ENCODE measurements at places on chromosomes 11 and 22. TPM values are rescaled to one million over a fixed set of nuclear protein-coding genes. Genes with fewer than 3 reads are reported as not detected.

GRCh38 chr11:34243600-34244464 is 114.0 kb downstream of the ABTB2 start:
- no peak for DNase-seq

DNA sequence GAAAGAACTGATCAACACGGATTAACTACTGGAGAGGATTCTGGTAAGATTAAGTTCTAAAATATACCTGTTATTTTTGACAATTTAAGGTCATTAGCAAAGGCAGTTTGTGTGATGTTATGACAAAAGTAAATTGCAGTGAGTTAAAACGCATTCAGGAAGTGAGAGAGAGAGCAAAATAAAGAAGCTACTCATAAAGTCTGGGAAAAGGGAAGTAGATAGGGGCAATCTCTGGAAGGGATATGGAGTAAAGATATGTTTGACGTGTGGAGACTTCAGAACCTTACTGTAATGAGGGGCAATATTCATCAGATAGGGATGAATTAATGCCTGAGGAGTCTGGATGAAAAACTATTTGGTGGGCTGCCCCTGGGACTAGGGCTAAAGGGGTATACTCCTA is 16.8 kb downstream of the OR56B4 start:
- DNase-seq: no peak

- peak; percentile 70 for DNase-seq
These were observed at the start of gene GRIA4 for GRCh38 chr11:105609832-105610781. Gene GRIA4, plus strand, starts transcription at chr11:105610073. Its CDS starts 925 bp downstream, at chr11:105610998.

DNA sequence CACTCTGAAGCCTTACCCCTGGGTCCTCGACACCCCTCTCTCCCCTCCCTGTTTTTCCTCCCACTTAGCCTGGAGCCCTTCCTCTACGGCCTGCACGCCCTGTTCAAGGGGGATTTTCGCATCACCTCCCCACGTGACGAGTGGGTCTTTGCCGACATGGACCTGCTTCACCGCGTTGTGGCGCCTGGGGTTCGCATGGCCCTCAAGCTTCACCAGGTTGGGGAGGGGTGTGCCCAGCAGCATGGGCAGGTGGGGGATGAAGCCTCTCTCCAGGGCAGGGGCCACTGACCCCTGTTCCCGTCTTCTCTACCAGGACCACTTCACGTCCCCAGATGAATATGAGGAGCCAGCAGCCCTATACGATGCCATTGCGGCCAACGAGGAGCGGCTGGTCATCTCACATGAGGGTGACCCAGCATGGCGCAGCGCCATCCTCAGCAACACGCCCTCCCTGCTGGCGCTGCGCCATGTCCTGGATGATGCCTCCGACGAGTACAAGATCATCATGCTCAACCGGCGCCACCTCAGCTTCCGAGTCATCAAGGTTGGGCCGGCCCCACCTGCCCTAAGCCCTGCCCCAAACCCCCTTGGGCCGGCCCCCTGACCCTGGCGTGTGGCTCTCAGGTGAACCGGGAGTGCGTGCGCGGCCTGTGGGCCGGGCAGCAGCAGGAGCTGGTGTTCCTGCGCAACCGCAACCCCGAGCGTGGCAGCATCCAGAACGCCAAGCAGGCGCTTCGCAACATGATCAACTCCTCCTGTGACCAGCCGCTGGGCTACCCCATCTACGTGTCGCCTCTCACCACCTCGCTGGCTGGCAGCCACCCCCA is 2.8 kb upstream of the SIPA1 start:
- DNase-seq: no peak

DNA sequence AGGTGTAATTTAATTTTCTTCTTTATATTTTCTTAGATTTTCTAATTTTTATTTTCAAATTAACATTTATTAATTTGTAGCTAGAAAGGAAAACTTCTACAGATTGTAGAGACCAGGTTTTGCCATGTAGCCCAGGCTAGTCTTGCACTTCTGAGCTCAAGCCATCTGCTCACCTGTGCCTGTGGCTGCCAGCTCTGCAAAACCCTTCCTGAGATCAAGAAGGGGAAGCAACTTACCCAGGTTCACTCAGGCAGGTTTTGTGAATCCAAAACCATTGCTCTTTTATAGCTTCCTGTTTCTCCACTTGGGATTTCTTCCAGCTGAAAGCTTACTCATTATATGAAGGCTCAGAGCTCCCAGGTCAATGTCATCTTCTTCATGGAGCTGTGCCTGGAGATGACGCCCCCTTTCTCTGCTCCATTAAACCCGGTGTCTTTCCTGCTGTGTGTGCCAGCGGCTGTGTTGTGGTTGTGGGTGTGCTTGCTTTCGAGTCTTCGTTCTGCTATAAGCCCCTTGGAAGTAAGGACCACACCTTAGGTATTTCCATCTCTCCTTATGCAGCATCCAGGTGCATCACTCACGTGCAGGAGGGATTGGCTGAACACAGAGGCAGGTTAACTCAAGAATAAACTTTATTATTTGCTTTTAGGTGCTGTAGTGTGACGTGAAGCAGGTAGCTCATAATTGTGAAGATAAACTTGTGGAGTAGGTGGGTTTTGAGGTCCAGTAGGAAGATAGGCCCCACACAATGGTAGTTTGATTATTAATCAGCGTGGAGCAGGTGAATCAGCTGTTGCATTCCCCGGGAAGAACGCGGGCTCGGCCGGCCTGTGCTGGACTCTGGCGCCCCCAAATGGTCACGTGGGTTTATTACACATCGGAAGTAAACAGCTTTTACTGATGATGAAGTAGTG is 42.2 kb upstream of the INCENP start:
- DNase-seq: peak; percentile 79

GRCh38 chr22:46303347-46303965 is 6.8 kb downstream of the GTSE1 start:
- no peak for DNase-seq

- DNase-seq: no peak
These were observed 787.7 kb downstream of the NTM start for GRCh38 chr11:132158091-132158490.

GRCh38 chr22:43885786-43886185 is 6.0 kb downstream of the PNPLA5 start:
- no peak for DNase-seq

DNA sequence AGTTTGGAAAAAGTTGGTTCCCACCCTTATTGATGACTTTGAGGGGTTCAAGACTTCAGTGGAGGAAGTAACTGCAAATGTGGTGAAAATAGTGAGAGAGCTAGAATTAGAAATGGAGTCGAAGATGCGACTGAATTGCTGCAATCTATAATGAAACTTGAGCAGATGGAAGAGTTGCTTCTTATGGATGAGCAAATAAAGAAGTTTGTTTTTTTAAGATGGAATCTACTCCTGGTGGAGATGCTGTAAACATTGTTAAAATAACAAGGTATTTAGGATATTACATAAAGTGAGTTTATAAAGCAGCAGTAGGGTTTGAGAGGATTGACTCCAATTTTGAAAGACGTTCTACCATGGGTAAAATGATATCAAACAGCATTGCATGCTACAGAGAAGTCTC is 64.2 kb upstream of the GRK2 start:
- no peak for DNase-seq

DNA sequence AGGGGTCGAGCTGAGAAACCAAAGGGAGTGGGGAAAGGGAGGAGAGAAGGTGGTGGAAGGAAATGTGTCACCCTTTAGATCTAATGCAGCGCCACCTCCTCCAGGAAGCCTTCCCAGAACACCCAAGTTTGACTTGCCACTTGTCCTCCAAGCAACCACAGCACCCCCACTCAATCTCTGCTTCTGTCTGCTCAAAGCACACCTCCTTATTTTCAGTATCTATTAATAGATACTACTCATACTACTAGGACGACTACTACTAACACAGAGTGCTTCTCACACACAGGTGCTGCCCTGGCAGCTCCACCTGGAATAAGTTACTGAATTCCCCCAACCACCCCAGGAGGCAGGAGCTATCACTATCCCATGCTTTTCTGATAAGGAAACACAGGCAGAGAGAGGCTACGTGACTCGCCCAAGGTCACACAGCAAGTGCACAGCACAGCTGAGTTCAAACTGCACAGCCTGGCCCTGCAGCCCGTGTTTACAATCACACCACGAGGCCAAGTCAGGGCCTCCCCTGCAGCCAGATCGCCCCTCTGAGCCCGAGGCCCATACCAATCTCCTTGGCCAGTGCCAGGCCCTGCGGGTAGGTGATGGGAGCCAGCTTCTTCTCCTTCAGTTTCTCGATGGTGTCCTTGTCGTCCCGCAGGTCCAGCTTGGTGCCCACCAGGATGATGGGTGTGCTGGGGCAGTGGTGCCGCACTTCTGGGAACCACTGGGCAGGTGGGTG is 13.2 kb downstream of the RAC2 start:
- DNase-seq: no peak

DNA sequence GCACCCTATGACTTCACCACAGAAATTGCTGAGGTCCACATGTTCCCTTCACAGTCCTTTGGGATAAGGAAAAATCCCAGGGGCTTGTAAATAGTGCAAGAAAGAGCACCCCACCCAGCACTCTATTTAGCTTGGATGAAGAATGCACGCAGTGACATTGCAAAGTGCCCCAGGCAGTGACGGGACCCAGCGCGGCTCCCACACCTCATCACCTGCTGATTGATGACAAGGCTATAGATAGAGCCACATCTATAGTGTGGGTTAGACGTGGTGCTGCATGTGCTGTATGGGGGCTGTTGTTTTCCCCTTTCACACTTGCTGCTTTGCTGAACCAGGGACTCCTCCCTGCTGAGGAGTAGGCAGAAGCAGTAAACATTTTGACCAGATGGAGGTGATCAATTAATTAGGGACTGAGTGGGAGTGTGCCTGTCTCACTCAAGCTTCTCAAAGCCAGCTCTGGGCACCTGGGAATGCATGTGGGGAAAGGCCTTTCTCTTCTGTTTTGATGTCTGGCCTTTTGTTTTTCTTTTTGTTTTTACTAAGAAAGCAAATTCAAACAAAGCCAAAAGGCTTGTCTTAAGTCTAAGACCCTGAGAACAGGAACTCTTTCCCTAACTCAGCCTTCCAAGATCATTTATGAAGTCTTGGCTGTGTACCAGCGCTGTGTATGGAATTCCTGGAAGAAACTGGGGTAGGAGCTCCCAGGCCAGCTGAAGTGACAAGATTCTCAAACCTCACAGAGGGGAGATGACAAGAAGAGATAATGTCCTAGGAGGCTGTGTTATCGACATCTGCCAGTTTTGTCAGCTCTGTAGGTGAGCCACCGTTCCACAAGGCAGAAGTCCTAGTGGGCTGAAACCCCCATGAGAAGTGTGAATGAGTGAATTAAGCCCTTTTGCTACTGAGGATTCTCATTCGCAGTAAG is 219.7 kb downstream of the BARX2 start:
- no peak for DNase-seq

DNA sequence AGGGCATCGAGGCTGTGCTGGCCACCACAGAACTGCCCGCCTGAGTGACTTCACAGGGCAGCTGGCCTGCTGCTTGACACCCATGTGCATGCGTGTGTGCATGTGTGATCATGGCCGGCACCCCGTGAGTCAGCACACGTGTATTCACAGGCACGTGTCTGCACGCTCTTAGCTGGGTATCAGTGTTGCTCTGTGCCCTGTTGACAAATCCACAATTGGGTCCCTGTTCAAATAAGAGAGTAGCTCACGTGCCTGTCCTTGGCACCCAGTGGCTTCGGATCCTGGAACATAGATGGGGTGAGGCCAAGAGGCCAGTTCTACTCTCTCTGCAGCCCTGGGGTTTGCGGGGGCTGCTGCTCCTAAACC is 14.0 kb downstream of the B3GAT1 start:
- no peak for DNase-seq

DNA sequence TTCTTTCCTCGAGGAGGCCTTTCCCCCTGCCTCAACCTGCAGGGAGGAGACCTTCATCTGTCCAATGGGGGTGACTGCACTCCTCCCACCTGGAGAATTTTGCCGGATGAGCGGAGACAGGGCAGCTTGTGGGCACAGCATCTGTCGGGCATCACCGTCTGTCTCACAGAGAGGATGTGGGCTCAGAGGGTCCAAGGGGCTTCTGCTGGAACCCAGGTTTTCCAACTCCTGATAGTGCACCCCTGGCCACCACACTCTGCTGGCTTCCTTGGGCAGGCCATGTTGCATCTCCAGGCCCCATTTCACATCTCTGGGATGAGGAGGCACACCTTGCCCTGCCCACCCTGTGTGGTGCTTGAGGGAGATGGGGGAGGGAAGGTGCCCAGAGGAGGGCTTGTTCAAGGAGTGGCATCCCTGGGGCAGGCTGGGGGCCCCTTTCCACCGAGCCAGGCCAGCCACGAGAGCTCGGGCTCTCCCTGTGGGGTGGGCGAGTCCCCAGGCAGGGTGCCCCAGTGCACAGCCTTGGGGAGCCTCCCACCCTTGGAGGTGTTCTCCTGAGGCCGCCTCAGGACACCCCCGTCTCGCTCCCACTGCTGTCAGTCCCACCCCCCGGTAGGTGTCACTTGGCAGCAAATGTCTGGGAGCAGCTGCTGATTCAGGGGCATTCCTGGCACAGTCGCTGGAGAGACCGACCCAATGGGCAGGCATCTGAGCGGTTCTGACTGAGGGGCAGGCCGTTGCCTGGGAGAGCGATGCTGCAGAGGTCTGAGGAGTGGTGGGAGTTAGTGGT is 84.2 kb downstream of the MORC2 start:
- no peak for DNase-seq

Gene HSPB2
- total RNA-seq: 0.27 TPM

Gene APOBEC3A
- total RNA-seq: not detected

Gene APOBEC3F
- 1.1 TPM for total RNA-seq

Gene SYT9
- 20.7 TPM for total RNA-seq

Gene SLCO2B1
- total RNA-seq: 16.2 TPM

Gene WNT7B
- total RNA-seq: 39.7 TPM

Gene KRTAP5-7
- 0.18 TPM for total RNA-seq
